Aorta (tissue), 5 donors: ENCODE measurements at places on chromosomes 1 and 21.

- DNase-seq: no peak
Observed at GRCh38 chr1:59079434-59080140, 217.3 kb upstream of the FGGY start.

DNA sequence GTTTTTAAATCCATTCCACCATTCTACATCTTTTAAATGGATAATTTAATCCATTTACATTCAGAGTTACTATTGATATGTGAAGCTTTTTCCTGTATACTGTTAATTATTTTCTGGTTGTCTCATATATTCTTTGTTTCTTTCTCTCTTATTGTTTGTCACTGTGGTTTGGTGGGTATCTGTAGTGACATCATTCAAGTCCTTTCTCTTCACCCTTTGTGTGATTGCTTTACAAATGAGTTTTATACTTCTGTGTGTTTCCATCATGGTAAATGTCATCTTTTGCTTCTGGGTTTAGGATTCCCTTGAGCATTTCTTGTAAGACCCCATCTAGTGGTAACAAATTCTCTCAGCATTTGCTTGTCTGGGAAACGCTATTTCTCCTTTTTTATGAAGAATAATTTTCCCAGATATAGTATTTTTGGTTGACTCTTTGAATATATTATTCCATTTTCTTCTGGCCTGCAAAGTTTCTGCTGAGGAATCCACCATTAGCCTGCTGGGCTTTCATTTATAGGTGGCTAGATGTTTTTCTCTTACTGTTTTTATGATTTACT is 10.2 kb downstream of the LY9 start:
- DNase-seq: no peak

DNA sequence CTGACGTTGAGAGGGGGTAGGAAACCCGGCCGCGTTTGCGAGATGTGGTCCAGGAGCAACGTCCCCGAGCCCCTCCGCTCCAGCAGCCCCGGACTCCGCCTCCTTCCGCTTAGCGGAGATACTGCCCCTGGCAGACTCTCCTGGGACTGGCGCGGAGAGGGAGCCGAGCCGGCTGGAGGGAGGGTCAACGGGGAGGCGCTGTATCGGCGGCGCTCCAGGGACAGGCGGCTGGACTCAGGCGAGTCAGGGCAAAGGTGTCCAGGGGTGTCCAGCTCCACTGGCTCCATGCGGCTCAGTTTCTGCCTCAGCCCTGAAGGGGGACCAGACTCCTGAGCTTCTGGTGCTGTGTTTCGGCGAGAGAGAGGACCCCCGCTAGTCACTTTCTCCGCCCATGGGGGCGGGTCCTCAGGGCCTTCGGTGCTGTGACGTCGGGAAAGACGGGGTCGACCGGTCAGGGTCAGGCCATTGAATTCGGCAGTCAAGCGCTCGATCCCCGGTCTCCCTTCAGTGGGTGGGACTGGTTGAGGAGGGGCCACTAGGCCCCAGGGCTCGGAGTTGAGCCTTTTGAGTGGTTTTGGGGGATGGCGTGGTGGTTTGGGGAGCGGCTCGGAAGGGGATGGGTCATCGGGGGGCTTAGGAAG is 2.8 kb upstream of the LIX1L start:
- peak; percentile 89 for DNase-seq

DNA sequence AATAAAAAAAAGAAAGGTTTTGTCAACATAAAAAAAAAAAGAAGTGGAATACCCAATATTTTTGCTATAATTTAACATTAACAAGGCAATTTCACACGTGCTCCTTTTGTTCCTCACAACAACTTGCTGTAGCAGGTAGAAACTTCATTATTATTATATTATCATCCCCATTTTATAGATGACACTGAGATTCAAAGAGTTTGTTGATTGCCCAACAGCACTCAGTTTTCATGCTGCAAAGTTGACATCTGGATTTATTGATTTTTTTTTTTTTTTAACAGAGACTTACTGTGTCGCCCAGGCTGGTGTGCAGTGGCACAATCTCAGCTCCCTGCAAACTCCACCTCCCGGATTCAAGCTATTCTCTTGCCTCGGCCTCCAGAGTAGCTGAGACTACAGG is 8.9 kb upstream of the ESRRG start:
- no peak for DNase-seq

DNA sequence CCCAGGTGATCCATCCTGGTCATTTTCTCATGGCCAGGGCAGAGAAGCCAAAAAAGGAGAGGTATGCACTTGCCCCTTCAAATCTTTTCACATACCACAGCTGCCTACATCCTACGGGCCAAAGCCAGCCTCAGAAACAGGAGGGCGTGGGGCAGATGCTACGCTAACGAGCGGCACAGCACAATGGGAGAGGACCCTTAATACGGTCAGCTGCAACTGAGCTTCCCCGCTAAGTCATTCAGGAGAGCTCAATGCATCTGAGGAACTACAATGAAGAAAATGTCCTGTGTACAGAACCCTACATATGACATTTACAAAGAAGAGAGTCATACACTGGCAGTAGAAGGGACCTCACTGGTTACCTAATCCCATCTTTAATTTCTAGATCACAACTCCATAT is 78.2 kb downstream of the PGBD5 start:
- DNase-seq: no peak

- DNase-seq: no peak
Observed at GRCh38 chr1:32801096-32801715, 16.0 kb downstream of the YARS1 start.

DNA sequence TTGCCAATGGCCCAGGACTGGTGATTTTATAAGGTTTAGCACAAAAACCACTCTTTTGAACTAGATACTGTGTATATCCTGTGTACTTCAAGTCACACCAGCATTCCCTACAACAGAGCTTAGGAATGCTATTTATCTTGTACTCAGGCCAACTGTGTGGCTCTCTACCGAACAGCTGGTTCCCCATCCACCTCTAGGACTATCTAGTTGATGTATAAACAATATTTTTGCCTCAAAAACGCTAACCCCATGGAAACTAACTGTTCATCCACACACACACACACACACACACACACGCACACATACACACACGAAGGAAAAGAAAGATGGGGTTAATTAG is 28.7 kb upstream of the SLC45A3 start:
- no peak for DNase-seq

GRCh38 chr1:107291987-107292386 is 151.1 kb downstream of the NTNG1 start:
- no peak for DNase-seq

DNA sequence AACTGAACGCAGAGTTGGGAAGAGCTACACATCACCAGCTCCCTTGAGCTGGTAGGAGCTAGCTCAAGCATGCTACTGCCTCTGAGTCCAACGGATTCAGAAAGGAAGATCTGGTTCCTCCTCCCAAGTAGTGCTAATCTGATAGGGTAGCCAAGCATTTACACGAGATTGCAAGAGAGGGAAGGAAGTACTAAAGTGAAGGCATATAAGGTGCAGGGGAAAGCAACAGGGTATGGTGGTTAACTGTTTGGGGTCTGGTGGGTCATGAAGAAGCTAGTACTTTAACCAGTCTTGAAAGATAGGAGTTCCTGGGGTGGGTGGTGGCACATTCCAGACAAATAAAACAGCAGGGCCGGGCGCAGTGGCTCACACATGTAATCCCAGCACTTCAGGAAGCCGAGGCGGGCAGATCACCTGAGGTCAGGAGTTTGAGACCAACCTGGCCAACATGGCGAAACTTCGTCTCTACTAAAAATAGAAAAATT is 20.2 kb upstream of the ZNF436 start:
- DNase-seq: no peak

- peak; percentile 56 for DNase-seq
Observed at GRCh38 chr21:46555225-46555617, 49.7 kb downstream of the S100B start.

DNA sequence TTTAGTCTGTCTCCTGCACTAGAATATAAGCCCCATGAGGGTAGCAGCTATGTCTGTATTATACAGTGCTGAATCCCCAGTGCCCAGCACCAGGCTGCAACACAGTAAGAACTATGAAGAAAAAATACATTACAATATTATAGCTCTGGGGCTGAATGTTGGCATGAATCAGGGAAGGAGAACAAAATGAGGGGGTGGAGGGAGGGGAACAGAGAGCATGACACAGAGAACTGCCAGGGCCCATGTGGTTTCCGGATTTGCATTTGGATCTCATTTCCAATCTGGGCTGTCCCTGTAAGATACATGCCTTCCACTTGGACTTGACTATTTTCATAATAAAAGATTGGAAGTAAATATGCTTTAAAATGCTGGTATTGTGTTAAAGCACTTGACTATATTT is 35.8 kb downstream of the C1orf198 start:
- no peak for DNase-seq

DNA sequence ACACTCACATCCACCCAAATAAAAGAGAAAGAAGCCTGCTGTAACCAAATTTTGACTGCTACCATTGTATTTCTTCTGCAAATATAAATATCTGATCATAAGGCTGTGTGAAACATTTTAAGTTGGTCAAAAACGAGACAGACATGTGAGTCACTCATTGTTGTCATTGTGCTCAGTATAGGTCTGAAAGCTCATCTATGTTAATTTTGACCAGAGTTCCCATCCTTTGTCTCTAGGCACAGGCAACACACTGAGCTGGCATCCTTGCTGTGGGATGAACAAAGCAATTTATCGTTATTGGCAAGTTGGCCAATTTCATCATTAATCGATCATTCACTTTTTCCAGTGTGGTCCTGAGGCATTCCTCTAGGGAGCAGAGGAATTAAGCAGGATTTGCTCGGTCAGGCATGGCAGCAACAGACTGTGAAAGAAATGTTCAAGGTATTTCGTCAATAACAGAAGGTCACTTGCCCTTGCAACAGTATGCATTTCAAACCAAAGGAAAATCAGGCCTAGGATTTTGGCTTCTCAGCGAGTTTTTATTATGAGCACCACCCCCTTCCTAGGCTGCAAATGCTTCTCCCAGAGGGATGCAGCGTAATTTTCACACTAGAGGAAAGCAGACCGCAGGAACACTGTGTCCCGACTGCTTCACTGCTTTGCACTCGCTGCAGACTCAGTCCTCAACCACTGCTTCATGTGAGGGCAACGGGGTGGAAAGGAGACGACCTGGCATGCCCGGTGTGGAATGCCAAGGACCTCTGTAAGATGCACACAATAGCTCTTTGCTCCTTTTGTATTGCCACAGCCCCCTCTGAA is 87.9 kb upstream of the SMYD2 start:
- DNase-seq: no peak

- no peak for DNase-seq
Observed at GRCh38 chr1:152457071-152457470, 43.0 kb upstream of the CRNN start.
